ENCODE measurements at places on chromosomes 7 and 10.

GRCh38 chr7:52775876-52776275 lies 259.6 kb upstream of the POM121L12 start:
- DNase-seq: no peak

- no peak for DNase-seq
These were observed 205.0 kb downstream of the BBS9 start for GRCh38 chr7:33334349-33334748.

DNA sequence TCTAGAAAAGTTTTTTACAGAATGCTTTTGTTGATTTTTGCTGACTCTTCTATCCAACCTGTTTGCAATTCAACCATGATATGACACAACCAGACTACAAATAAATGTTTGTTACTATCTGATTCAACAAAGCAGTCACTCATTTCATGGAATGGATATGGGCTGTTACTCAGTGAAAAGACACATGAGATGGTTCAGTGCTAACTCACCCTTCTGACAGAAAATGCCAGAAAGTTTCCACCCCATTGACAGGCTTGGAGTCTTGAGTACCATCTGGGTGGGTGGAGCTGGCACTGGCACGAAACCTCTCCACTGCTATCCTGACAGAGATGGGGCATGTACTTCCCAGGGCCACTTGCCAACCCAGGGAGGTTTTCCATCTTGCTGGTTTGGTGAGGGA lies 39.5 kb downstream of the RBM28 start:
- DNase-seq: no peak

GRCh38 chr10:100655760-100656421 lies 89.5 kb upstream of the PAX2 start:
- no peak for DNase-seq

- DNase-seq: no peak
These were observed 84.8 kb downstream of the PROSER2 start for GRCh38 chr10:11907914-11908313.

GRCh38 chr7:108598153-108598552 lies 28.5 kb downstream of the DNAJB9 start:
- DNase-seq: no peak

- DNase-seq: no peak
These were observed 41.2 kb downstream of the TNRC18 start for GRCh38 chr7:5382281-5382892.

- no peak for DNase-seq
These were observed 162.1 kb downstream of the SND1 start for GRCh38 chr7:127813991-127814541.

GRCh38 chr10:85659331-85659730 lies 707.3 kb downstream of the GRID1 start:
- DNase-seq: no peak

- DNase-seq: no peak
These were observed 83.8 kb upstream of the MACROH2A2 start for GRCh38 chr10:69968830-69969229.

- DNase-seq: no peak
These were observed 17.7 kb upstream of the ASB4 start for GRCh38 chr7:95467912-95468607.

DNA sequence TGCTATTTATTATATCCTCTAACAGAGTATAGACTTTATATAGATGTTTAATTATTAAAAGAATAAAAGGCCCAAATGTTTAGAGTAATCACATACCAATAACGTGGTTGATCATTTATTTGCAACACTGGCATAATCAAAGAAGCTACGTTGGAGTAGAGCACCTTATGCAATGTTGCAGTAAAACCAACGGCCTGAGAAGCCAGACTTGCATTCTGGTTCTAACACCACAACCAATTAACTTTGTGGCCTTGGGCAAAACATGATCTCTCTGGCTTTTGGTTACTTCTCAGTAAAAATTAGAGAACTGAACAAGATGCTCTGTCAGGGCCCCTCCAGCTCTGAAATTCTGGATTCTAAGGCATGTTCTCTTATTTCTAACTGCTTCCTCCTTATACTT lies 476.2 kb downstream of the GRM8 start:
- DNase-seq: no peak

GRCh38 chr10:94630017-94630688 lies 53.4 kb upstream of the CYP2C18 start:
- DNase-seq: no peak

DNA sequence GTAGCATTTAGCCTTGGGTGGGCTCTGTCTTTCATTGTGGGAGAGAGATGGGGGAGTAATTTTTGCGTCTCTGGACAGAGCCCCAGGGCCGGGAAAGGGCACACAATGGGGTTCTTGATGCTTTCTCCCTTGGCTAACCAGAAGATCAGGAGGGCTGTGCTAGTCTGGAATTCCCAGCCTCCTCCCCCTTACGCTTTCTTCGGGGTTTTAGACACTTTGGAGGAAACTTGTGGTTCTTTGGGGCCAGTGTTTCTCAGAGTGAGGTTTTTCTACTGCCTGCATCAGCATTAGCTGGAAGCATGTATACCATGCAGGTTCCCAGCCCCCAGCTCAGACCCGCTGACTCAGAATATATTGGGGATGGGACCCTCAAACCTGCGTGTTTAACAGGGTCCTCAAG lies 7.0 kb downstream of the NEURL1 start:
- DNase-seq: no peak

DNA sequence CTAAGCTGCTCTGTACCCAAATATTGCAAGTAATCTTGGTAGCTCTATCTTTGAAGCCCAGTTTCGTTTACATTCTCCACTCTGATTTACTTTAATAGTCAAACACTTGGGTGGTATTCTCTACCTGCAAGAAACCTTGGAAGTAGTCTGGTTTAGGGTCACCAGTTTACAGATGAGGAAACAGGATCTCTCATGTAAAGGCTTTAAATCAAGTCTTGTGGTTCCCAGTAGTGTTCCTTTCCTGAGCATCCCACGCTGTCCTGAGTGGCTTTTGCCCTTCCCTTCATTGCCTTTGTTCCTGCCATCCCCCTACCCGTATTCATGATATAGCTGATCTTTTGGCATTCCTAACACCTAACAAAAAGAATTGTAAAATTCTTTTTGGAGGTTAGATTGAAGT lies 20.3 kb downstream of the EXOC4 start:
- no peak for DNase-seq

DNA sequence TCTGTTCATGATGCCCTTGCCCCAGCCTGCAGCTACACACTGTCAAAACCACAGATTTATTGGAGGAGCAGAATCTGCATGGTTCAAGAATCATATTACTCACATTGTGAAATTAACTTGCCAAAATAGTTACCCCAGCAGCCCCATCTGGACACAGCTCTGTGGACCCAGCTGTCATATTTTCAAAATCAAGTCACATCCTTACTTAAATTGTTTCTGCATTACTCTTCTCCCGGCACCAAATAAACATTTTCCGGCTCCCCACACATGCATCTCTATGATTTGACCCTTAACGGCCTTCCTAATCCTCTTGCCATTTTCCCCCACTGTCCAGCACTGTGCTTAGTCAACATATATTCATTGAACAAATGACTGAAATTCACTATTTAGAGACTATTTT lies 43.8 kb upstream of the GPR26 start:
- no peak for DNase-seq

DNA sequence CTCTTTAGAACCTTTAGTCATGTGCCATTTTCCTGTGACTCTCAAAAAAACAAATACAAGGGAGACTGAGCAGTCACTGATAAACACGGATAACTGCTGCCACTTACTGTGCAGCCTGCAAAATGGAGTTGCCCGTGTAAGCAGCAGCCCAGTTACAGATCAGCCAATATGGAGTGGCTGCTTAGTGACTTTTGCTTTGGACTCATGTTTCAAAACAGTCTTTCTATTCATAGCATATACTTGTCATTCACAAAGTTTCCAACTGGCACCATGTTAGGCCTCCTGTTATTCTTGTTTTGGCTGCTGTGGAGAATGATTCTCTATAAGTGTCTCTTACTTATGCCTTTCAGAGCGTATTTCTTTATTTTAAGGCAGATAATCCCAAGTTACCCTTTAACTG lies 3.0 kb downstream of the FAM204A start:
- no peak for DNase-seq

- DNase-seq: no peak
These were observed 964 bp downstream of the FRMD4A start for GRCh38 chr10:14329746-14330173.

DNA sequence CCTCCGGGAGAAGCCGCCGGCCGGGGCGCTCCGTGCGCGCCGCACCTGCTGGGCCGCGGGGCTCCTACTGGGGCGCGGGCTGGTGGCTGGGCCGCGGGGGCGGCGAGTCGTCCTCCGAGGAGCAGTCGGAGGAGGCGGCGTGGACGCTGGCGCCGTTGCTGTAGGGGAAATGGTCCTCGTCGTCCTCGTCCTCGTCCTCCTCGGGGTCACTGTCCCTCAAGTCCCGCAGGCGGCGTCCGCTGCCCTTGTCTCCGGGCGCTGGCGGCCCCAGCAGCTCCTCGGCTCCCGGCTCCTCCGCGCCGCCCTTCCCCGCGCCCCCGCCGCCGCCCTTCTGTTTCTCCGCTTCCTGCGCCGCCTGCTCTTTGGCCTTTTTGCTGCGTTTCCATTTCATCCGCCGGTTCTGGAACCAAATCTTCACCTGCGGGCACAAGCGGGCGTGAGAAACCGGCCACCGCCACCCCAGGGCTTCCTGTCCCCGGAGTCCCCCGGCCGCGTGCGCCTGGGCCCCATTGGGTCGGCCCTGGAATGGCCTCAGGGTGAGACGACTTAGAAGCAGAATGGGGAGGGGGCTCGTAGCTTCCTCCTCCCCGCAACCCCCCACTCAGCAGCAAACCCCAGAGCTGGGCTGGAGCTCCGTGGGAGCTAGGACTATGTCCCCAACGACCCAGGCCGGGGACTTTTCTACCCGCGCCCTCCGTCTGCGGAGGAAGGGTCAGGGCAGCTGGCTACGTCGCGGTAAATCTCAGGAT lies 4.8 kb downstream of the MNX1 start:
- no peak for DNase-seq

DNA sequence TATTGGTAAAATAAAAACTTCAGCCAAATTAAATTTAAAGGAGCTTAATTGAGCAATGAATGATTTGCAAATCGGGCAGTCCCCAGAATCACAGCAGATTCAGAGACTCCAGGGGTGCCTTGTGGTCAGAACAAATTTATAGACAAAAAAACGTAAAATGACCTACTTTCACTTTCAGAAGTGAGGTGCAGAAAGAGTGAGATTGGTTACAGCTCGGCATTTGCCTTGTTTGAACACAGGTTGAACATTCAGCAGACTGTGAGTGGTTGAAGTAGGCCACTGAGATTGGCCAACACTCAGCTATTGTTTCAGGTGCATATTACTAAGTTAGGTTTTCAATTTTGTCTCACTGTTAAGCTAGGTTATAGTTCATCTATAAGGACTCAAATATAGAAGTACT lies 153.4 kb downstream of the BICC1 start:
- no peak for DNase-seq

GRCh38 chr10:84164442-84164841 lies 9.2 kb upstream of the GPR15LG start:
- no peak for DNase-seq

- no peak for DNase-seq
These were observed 333.2 kb downstream of the PLXNA4 start for GRCh38 chr7:132243051-132243450.

- DNase-seq: no peak
These were observed 9.1 kb upstream of the IDI2 start for GRCh38 chr10:1034758-1035157.

- no peak for DNase-seq
These were observed 105.0 kb upstream of the LANCL2 start for GRCh38 chr7:55260171-55260570.

DNA sequence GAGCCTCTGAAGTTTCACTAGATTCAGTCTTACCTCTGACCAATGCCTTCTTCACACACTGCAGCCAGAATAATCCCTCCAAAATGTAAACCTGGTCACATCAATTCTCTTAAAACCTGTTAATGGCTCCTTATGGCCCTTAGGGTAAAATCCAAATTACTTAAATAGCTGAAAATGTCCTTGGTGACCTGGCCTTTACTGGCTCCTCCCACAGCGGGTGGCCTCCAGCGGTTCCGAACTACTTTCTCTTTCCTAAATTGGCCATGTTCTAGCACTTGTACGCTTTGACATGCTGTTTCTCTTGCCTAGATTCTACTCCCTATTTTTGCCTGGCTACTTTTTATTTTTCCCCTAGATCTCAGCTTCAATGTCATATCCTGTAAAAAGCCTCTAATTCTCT lies 36.1 kb downstream of the AGK start:
- DNase-seq: no peak

DNA sequence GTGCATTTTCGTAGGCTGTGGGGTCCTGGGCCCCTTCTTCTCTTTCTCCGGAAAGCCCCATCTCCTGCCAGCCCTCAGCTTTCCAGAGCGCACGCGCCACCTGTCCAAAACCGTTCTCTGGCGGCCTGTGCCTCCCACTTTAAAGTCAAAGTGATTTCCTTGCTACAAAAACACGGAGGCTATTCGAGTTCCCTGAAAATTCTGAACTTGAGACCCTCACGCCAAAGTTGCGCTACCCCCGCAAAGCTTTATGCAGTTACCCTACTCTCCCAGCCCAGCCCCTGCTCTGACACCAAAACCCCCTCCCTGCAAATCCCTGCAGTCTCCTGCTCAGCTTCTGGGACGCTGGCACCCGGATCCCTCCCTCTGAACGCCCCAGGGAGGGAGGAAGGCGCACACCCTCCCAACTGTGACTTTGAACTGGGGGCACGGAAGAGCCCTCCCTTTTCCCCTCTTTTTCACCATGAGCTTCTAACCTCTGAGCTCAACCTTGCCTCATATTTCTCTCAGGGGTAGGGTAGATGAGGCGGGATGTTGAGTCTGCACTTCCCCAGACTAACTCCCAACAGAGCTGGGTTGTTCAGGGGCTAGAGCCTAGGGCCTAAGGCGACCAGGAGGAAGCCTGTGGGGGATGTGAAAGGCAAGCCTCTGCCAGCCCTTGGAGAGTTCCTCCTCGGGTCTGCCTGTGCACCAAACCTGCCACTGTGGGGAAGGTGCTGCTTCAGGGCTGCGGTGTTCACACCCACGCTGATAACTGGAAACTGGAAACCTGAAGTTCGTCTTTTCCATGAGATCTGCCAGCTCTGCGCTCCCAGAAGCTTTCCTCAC lies 2.7 kb upstream of the PAX4 start:
- no peak for DNase-seq

- no peak for DNase-seq
These were observed 269.6 kb upstream of the NEBL start for GRCh38 chr10:21166557-21167287.

GRCh38 chr10:32937911-32938424 lies 20.1 kb downstream of the ITGB1 start:
- DNase-seq: no peak
